Activated T-helper 1 cell treated with Interleukin-2 at 50 U/mL for 16 hours (primary cell): ENCODE measurements at places on chromosomes 4 and X.

DNA sequence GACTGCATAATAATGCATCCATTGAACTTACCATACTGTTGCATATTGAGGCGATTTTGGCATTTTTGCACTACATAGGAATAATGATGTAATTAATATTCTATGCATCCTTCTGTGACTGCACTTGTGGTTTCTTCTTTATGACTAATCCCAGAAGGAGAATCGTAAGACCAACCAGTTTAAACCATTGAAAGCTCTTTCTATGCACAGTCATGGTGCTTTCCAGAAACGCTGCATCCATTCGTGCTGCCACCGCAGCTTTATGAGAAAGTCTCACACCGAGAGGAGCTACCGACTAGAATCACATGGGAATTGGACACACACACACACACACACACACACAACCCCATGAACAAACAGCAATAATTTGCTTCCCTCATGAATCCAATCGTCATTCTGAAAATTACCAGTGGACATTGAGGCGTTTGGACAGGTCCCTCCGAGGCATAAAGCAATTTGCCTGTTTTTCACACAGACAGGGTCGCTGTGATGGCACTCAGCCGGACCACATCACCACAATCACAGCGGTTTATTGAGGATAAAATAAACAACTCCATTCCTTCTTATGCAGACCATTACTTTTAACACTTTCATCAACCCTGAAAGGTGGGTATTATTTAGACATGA is 64.2 kb downstream of the PACRGL start:
- DNase-seq: no peak

GRCh38 chr4:25922812-25923369 is 8.9 kb downstream of the SMIM20 start:
- no peak for DNase-seq

DNA sequence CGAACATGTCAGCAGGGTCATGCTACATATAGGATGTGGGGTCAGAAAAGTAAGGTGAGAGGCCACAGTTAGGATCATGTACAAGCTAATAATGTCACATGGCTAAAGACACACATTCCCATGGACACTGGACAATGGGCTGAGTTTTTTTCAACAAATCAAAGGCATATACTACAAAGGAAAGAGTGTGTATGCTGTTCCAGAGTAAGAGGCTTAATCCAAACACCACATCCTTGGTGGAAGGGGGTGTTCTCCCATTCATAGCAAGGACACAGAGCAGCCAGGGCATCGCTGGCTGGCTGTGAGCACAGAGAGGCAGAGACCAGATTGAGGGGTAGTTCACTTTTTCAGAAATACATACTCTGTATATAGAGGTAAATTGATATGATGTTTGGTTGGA is 131.7 kb downstream of the MGST2 start:
- no peak for DNase-seq

- no peak for DNase-seq
These were observed 49.5 kb upstream of the MAGEA8 start for GRCh38 chrX:149831473-149831872.

DNA sequence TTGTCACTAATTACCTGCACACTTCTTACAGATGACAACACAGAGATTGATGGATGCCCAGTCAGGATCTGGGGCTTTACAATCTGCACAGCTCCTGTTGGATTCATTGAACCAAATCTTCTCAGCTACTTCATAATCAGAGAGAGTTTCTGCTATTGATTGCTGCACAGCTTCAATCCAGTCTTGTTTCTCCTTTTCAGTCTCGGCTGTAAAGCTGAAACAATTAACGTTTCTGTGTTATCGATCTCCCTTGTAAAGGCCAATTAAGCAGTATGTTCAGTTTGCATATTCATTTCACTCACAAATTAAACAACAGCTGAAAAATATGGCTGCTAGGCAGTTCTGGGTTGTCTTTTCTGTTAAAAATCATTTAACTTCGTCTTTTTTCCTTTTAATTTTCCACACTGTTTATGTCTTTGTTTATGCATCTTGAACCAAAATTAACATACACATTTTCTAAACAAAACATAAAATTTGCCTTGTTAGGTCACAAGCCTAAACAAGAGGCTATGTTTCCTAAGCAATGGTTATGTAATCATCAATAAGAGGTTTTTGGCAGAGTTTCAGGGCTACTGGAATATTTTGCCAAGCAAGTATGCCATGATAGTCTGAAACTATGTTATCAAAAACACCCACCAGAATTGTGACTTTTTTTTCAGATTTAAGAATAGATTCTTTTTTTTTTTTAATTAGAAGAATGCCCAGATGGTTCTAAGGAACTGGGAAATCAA is 79.2 kb downstream of the ARAP2 start:
- DNase-seq: no peak

DNA sequence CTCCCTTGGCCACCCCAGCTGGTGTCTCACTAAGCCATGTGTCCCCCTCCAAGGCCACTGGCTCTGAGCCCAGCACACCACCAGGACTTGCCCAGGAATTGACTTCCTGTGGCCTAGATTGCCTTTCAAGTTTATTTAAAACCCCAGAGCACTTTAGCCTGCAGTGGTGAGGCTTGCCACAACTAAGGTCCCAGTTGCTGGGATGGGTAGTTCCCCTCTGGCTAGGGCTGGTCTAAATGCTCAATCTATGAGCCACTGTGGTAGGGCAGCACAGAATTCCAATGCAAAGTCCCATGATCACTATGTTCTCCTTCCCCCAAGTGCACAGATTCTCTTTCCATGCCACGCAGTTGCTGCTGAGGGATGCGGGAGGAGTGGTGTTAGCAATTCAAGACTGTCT is 61.1 kb upstream of the HCCS start:
- DNase-seq: no peak

DNA sequence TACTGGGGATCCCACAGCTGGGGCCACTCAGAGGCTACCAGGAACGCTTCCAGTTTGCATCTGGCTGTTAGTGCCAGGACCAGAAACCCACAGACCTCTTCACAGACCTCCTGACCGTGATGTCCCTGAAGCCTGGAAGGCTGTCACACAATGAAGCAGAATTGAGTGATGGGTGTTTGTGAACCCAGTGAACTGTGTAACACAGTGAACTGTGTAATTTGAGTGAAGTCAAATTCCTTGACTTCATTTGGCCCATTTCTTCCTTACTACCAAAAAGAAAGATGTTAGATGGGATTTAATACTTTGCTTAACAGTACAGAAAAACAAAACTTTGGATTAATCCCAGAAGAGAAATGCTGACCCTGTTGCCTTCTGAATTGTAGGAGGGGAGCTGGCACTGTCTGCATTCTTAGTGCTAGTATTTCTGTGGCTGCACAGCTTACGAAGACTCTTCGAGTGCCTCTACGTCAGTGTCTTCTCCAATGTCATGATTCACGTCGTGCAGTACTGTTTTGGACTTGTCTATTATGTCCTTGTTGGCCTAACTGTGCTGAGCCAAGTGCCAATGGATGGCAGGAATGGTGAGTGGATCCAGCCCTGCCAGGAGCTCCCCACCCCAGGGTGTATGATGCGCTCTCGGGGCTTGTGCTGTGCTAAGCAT is 17.8 kb downstream of the SRD5A3 start:
- no peak for DNase-seq

DNA sequence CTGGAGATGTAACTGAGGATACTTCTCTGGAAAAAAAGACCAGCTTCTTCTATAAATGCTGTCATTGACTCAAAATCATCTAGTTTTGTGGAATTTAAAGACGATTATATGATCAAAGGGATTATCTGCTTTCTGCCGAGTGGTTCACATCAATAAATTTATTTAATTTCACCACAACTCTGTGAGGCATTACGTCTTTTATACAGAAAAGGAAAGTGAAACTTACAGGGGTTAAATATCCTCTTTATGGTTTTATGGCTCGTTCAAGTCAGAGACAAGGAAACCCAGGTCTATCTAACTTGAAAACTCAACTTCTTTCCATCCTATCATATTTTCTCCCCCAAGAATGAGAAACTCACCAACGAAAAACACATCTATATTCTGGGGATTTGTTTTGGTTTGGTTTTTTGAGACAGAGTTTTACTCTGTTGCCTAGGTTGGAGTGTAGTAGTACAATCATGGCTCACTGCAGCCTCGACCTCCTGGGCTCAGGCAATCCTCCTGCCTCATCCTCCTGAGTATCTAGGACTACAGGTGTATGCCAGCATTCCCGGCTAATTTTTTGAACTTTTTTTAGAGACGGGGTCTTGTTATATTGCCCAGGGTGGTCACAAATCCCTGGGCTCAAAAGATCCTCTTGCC is 377.9 kb upstream of the EMCN start:
- DNase-seq: no peak

DNA sequence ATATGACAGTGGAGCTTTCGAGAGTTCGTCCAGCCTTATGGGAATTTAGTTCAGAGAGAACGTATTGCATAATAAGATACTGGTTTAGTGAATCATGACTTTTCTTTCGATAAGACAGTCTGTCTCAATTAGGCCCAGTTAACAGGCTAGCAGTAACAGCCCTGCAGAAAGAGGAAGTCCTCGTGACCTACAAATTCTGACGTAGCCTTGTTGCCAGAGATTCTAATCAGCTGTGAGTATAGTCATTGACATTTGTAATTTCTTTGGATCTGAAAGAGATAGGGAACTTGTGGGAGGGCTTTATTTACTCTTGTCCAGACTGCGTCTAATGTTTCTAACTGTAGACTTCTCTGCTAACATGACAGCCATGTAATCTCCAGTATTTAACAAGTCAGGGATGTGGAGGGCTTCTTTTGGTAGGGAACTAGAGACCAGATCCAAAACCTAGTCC is 15.8 kb downstream of the ART3 start:
- DNase-seq: no peak

DNA sequence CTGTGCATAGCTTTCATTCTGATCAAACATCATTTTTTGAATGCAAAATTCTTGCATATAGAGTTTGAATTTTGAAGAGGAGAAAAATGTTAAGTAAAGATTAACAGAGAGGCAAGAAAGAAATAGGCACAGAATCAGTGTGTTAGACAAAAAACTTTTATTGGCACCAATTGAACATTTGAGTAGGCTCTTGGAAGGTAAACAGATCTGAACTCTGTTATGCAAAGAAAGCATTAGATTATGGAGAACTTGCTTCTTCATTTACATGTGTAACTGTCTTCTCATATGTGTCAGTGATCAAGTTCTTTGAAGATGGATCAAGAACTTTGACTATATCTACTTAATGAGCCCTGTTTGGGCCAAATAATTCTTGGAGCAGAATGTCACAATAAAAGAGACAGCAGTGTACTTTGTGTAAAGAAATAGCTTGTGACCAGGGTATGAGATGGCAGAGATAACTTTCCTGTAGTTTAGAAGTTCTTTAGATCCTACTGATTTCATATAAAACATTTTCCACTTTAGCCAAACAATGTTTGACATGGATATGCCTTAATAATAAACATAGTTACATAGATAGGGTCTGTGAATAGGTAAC is 61.3 kb downstream of the LIMCH1 start:
- DNase-seq: no peak

DNA sequence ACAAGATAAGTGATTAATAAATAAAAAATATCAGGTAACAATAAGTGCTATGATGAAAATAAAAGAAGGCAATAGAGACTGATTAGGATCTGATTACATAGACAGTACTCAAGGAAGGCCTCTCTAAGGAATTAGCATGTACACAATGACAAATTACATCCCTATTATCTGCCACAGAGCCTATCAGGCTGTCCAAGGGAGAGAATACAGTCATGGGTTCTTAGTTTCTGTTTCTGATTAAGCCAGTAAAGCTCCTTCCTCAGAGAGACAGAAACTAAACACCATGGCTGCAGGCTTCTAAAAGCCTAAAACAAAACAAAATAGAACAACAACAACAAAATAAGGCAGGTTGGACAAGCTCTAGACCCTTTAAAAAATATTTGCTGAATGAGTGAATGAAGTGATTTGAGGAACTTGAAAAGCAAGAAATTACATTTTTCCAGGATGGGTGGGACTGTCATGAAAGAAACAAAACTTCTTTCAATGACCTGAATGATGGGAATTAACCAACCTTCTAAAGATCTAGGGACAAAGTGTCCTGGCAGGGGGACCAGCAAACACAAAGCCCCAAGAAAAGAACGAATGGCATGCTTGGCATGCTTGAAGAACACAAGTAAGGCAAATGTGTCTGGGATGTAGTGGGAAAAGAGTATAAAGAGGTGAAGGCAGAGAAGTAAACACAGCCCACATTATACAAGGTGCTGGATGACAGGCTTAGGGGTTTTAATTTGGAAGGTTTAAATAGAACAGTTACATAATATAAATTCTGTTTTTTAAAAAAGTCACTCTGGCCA is 44.1 kb downstream of the NAA11 start:
- DNase-seq: no peak

DNA sequence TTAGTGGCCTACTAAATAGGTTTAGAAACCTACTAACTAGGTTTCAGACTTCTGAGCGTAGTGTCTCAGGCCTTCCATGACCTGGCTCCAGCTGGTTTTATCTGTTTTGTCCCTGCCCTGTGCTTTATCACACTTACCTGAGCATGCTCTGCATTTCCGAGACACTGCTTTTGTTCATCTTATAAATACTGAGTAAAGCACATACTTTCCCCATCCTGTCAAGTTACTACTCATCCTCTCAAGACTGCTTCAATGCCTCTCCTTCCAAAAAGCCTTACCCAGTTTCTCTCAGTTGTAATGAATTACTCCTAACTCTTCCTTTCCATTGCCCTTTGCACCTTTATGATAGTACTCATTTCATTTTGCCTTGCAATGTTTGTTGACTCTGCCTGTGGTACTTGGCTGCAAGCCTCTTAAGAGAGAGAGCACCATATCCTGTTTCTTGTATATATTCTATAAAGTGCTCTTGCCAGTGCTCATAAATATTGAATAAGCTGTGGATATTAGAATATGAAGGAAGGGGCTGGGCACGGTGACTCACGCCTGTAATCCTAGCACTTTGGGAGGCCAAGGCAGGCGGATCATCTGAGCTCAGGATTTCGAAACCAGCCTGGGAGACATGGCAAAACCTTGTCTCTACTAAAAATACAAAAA is 34.4 kb downstream of the SLAIN2 start:
- DNase-seq: no peak

DNA sequence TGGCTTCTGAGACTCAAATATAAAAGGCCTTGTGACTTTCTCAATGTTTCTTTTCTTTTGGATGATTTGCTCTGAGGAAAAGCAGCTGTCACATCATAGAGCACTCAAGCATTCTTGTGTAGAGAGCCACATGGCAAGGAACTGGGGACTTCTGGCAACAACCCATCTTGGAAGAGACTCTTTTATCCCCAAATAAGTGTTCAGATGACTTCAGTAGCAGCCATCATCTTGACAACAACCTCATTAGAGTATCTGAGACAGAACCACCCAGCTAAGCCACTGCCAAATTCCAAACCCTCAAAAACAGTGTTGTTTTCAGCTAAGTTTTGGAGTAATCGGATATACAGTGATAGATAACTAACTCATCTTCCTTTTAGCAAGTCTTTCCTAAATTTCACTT is 1431.7 kb upstream of the IGFBP7 start:
- DNase-seq: no peak

DNA sequence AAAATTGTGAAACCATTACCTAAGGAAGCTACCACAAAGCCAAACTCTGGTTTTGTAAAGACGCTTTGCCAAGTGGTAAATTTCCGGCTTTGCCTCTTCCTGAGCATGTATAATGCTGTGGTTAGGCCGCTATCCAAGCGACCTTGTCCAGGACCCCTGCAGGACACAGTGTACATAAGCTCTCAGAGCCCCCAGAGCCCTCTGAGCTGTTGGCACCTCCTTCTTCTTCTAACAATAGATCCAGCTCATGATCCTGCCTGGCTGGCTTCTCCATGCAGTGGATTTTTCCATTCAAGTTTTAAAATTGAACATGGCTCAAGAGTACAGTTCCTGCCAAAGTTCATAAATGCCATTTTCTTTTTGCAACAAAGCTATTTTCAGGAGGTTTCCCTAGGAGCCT is 326.7 kb downstream of the MAPK10 start:
- no peak for DNase-seq

- DNase-seq: no peak
These were observed 1.9 kb downstream of the POU4F2 start for GRCh38 chr4:146640465-146641061.
